ENCODE measurements at places on chromosomes 6 and 20.
A peak's percentile ranks its signal among the peaks of the same experiment; 100 is the strongest.

GRCh38 chr6:36436466-36436865 lies 6.2 kb downstream of the PXT1 start:
- no peak for DNase-seq

GRCh38 chr20:58877050-58877975 lies 24.8 kb downstream of the GNAS start:
- DNase-seq: no peak

DNA sequence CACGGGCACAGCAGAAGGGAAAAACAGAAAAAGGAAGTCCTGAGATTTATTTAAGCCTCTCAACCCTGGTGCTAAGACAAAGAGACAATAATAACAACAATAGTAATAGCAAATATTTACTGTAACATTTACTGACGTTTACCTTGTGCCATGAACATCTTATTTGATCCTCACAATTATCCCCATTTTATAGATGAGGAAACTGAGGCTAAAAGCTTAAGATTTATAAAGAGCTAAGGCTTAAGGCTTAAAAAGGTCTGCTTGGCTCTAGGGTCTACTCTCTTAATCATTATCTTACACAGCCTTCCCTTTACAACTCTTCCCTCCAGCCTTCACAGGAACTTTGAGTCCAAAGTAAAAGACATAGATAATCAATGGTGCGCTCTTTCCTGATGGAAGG lies 3.3 kb downstream of the WFDC3 start:
- no peak for DNase-seq

- no peak for DNase-seq
Observed at GRCh38 chr20:11473983-11474382, 443.7 kb upstream of the BTBD3 start.

DNA sequence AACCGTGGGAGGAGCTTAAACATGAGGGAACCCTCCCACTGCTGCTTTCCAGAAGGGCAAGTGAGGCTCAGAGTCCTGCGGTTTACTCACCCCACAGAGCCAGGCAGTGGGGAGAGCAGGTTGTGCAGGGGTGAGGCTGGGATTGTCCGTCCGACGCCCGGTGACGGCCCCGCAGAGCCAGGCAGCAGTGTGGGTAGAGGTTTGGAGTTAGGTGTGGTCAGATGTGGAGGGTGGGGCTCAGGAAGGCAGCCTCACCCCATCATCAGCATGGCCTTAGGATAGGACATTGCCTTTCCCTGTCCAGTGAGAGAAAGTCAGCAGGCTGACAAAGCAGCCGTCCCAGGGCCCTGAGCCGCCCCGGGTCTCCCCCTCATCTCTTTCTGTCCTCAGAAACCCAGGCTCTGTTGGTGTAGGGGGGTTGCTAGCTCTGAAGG lies 234.6 kb downstream of the DLL1 start:
- DNase-seq: no peak

GRCh38 chr6:70289299-70289698 lies 13.6 kb downstream of the COL9A1 start:
- DNase-seq: no peak

DNA sequence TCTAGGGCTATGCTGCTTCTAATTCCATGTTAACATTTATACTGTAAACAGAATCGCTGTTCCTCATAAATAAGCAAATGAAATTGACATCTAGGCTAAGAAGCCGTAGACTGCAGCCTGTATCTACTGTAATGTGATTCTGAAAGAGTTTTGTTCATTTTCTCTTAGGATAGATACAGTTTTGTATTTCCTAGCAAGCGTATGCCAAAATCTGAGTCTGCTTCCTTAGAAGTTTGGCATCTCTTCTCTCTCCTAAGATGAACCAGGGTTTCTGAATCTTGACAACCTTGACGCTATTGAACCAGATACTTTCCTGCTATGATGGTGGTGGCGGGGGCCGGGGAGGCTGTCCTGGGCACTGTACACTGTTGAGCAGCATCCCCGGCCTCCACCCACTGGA lies 198.0 kb downstream of the TSHZ2 start:
- no peak for DNase-seq

DNA sequence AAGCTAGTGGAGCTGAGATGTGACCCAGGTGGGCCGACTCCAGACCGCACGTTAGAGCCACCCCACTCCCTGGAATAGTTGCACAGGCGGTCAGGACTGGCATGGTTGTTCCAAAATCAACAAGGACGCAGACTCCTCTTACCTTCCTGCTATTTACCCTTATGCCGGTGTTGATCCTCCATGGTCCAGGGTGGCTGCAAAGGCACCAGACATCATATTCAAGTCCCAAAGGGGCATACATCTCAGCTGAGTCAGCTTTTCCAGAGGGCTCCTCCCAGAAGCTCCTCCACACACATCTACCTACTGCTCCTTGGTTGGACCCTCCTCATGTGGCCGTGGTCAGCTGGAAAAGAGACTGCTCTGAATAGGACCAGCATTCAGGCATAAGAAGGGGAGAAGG lies 112.2 kb downstream of the SYCP2 start:
- no peak for DNase-seq

DNA sequence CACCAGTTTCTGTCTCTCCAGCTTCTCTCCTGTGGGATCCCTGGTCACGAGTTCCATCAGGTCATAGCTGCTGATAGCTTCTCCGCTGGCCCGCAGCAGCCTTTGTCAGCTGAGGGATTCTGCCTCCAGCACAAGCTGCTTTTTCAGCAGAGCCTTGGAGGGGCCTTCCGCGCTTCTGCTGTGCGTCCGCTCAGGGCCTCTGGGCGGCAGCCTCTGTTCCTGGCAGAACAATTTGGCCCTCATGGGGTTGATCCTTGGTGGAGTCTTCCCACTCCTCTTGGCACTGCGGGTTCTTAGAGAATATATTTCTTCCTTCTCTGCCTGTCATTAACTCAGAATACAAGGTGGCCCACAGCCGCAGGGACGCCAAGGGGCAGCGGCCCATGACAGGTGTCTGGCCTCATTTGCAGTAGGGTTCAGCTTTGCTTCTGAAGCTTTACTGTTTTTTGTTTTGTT lies 158.8 kb downstream of the DTNBP1 start:
- DNase-seq: peak; percentile 7

DNA sequence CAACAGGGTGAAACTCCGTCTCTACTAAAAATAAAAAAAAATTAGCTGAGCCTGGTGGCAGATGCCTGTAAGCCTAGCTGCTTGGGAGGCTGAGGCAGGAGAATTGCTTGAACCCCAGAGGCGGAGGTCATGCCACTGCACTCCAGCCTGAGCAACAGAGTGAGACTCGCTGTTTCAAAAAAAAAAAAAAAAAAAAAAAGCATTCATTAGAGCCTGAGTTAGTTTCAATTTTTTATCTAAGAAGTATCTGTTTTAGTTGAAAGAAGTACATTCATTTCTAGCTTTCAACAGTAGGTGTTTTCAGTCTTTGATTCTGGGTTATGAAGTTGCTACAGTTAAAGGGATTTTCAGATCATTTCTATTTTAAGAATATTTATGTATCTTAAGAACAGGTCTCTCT lies 42.2 kb downstream of the ZNF292 start:
- DNase-seq: no peak

Measured in CD4-positive, alpha-beta T cell treated with Interleukin-15 for 1 hour (primary cell).